ENCODE measurements at places on chromosomes 2 and 18.

GRCh38 chr2:27209621-27210401, 2.0 kb upstream of the ATRAID start:
- no peak for DNase-seq

GRCh38 chr2:174903264-174903556, 102.0 kb downstream of the CHN1 start:
- DNase-seq = no peak

DNA sequence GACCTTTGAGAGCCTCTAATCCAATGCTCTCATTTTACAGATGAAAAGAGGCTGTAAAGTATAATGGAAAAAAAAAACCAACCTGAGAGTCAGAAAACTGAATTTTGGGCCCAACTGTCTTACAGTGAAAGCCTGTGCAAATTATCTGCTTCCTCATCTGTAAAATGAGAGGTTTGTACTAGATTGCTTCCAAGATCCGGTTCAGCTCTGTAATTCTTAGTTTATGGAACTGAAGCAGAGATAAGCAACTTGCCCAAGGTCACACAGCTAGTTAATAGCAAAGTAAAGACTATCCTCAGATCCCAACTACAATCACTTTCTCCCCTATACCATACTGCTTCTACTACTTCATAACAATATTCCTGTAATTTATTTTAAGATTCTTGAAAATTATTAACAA, 6.3 kb downstream of the TLK1 start:
- no peak for DNase-seq

GRCh38 chr2:2000018-2000723, 255.9 kb upstream of the PXDN start:
- DNase-seq = no peak

GRCh38 chr2:176122683-176123410, at the start of gene HOXD9:
Gene HOXD9 (plus strand): TSS chr2:176122719. CDS start chr2:176122769, 50 bp downstream.
- peak; percentile 22 for DNase-seq

GRCh38 chr18:48711651-48712486, 173.0 kb downstream of the CTIF start:
- DNase-seq = no peak

- no peak for DNase-seq
Measured at GRCh38 chr2:48856144-48856543, 100.6 kb upstream of the LHCGR start.

- no peak for DNase-seq
Measured at GRCh38 chr2:69269330-69269729, 117.7 kb downstream of the GFPT1 start.

GRCh38 chr18:58128381-58129374, 84.7 kb downstream of the NEDD4L start:
- DNase-seq = no peak

- no peak for DNase-seq
Measured at GRCh38 chr2:122960759-122961641, 1064.1 kb upstream of the CNTNAP5 start.

DNA sequence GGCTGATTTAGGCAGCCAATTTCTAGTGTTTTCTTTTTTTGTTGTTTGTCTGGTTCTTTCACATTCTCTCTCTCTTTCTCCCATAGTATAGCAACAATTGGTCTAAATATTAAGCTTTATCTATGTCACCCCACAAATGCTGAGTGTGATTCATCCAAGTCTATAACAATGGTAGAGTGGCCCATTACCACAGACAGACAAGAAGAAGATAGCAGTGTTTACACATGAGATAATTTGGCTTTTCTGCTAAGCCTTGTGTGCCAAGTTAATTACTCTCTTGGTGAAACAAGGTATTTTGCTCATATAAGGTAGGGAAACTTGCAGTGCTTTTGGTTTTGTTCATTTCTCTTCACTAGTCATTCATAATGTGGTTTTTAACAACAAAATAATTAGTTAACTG, 166.5 kb downstream of the SLC8A1 start:
- DNase-seq = no peak

- DNase-seq = no peak
Measured at GRCh38 chr2:218745160-218745558, 34.5 kb downstream of the TTLL4 start.

- DNase-seq = no peak
Measured at GRCh38 chr18:3857544-3857943, 407.6 kb downstream of the TGIF1 start.

DNA sequence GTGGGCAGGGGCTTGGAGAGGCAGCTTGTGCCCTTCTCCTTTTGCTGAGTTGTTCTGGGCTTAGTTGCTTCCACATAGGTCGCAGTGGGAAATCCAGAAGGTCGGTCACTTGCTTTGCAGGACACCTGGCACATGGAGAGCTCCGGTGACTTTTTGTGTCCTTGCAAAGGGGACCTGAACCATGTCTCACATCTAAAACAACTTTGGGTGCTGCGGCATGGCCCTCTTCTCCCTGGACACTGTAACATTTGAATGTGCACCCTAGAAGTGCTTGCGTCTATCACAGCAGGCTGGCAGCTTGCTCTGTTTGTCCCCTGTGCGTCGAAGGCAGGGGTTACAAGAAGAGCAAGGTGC, 189.9 kb upstream of the TWIST2 start:
- no peak for DNase-seq

- no peak for DNase-seq
Measured at GRCh38 chr2:46716927-46717326, 198.7 kb downstream of the MCFD2 start.
